ENCODE measurements at places on chromosomes 3 and 15.

- DNase-seq: peak; percentile 1
These were observed 97.2 kb upstream of the FLNB start for GRCh38 chr3:57910990-57911389.

GRCh38 chr15:35533130-35534110, 12.5 kb downstream of the DPH6 start:
- DNase-seq: no peak

- no peak for DNase-seq
These were observed 32.8 kb downstream of the SCN5A start for GRCh38 chr3:38616658-38617057.

- no peak for DNase-seq
These were observed 11.8 kb upstream of the PIAS1 start for GRCh38 chr15:68042156-68042854.

DNA sequence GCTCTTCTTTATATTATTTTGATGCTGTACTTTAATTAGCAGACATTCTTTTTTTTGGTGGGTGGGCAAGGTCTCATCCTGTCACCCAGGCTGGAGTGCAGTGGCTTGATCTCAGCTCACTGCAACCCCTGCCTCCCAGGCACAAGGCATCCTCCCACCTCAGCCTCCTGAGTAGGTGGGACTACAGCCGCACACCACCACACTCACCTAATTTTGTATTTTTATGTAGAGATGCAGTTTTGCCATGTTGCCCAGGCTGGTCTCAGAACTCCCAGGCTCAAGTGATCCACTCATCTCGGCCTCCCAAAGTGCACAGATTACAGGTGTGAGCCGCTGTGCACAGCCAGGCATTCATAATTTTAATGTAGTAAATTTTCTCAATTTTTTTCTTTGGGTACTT, 608.1 kb downstream of the ZNF385D start:
- no peak for DNase-seq

GRCh38 chr15:39429898-39430357, 151.0 kb upstream of the THBS1 start:
- DNase-seq: peak; percentile 2

GRCh38 chr15:61226361-61227256, 2.5 kb downstream of the RORA start:
- DNase-seq: no peak

DNA sequence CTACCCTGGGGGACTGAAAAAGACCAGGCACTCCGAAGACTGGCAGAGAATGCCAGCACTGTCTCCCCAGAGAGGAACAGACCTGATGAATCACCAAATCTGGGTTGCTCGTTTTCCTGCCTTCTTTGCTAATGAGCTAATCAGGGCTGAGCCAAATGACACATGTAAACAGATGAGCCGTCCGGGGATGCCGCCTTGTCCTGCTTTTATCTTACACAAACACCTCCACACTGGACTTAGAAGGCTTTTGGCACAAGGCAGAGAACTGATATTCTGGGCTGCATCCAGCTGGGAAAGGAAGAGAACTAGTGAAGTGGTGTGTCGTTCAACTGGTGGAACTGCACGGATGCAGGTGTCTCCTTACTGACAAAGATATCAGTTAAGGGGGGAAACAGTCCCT, 88.1 kb downstream of the MECOM start:
- DNase-seq: peak; percentile 79

GRCh38 chr15:57827021-57827420, 120.5 kb downstream of the POLR2M start:
- no peak for DNase-seq

- no peak for DNase-seq
These were observed 43.0 kb downstream of the NLGN1 start for GRCh38 chr3:173440514-173440913.

- no peak for DNase-seq
These were observed 73.0 kb upstream of the GLCE start for GRCh38 chr15:69087366-69087976.

- DNase-seq: peak; percentile 16
These were observed 28.1 kb downstream of the NR1I2 start for GRCh38 chr3:119810018-119810435.

DNA sequence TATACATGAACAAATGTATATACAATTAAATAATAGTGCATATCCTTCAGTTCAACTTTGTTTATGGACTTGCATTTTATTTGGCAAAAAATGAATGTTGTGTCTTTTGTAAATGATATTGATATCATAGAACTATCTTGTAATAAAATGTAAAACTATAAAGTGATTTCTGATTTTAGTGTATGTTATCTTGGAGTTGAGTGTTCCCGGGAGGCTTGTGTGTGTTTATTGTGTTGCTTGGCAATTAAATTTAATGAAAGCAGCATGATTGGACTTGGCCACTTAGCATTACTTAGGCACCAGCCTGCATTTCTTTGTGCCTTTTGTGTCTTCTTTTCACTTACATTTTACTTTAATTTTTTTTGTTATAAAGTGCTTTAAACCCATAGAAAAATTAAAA, 10.6 kb downstream of the ARHGEF26 start:
- no peak for DNase-seq

GRCh38 chr3:132405188-132405587, 12.1 kb upstream of the DNAJC13 start:
- no peak for DNase-seq

DNA sequence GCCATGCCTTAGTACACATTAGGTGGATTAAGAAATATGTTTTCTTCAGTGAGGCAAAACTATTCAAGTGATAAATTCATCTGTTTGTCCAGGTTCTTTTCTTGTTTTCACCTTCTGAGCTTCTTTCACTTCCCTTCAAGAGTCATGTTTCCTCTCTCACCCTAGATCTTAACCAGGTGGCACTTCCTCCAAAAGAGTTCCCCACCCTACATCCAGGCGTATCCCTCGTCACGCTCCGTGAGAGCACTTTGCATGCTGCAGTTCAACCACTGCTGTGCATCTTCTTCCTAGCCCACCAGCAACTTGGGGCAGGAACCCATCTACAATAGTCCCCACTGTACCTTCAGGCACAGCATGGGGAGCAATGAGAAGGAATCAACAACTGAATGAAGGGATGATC, 28.9 kb downstream of the OSBPL10 start:
- DNase-seq: no peak

- no peak for DNase-seq
These were observed 32.4 kb upstream of the SETMAR start for GRCh38 chr3:4270720-4271119.

- no peak for DNase-seq
These were observed 271.7 kb downstream of the SHQ1 start for GRCh38 chr3:72576563-72576962.

DNA sequence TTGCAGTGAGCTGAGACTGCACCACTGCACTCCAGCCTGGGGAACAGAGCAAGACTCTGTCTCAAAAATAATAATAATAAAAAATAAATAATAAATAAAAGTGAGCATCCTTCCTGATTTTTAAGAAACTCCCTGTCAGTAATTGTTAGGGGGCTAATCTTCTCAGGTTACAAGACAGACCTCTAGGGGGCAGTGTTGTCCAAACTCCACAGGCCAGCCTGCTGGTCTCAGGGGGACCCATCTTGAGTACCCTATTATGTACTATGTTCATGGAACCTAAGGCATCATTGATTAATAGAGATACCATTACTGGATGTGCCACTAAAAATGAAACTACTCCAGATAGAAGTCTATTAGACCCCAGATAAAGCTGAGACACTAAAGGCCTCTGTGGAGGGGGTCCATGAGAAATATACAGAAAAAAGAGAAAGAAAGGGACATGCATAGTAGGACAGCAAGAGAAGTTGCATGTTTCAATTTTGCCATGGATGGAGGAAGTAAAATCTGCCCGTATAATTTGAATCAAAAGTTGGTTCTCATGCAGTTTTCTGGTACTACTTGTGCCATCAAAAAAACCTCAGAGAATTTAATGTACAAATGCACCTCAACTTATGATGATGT, 85.5 kb upstream of the CDV3 start:
- no peak for DNase-seq

DNA sequence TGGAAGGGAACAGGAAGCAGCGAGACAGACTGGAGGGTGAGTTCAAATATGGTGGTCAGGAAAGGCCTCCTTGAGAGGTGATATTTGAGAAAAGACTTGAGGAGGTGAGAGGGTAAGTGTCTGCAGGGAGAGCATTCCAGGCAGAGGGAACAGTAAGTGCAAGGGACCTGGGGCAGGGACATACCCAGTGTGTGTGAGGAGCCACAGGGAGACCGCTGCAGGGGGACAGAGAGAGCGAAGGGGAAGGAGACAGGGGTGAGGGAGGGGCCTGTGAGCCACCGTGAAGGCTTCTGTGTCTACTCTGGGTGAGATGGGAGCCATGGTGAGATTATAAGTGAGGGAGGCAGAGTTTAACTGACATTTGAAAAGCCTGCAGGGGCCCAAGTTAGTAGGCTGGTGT, 38.0 kb downstream of the WNT7A start:
- no peak for DNase-seq

GRCh38 chr3:140942221-140943104, 827 bp downstream of the SLC25A36 start:
- peak; percentile 79 for DNase-seq

- no peak for DNase-seq
These were observed 907 bp upstream of the HERC1 start for GRCh38 chr15:63834500-63835210.

DNA sequence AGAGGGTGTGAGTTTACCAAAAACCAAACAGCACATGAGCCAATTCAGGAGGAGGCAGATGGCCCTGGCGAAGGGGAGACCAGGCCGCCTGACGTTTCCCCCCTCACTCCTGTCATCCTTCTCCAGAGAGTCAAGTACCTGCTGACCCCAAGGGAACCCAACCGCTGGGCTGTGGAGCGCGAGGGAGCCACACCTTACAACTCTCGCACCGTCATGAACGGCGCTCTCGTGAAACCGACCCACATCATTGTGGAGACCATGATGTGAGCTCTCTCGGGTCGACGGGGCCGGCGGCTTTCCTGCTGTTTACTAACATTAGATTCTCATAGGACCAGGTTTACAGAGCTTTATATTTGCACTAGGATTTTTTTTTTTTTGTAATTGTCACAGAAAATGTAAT, 55.4 kb downstream of the GRIP2 start:
- DNase-seq: no peak
